Osteoblast (primary cell): ENCODE measurements at places on chromosomes 13 and 19.
A peak's percentile ranks its signal among the peaks of the same experiment; 100 is the strongest.

GRCh38 chr19:10815007-10815536 lies 20.9 kb downstream of the TMED1 start:
- DNase-seq, result no peak

GRCh38 chr13:85525411-85525810 lies 273.8 kb downstream of the SLITRK6 start:
- DNase-seq, result no peak

DNA sequence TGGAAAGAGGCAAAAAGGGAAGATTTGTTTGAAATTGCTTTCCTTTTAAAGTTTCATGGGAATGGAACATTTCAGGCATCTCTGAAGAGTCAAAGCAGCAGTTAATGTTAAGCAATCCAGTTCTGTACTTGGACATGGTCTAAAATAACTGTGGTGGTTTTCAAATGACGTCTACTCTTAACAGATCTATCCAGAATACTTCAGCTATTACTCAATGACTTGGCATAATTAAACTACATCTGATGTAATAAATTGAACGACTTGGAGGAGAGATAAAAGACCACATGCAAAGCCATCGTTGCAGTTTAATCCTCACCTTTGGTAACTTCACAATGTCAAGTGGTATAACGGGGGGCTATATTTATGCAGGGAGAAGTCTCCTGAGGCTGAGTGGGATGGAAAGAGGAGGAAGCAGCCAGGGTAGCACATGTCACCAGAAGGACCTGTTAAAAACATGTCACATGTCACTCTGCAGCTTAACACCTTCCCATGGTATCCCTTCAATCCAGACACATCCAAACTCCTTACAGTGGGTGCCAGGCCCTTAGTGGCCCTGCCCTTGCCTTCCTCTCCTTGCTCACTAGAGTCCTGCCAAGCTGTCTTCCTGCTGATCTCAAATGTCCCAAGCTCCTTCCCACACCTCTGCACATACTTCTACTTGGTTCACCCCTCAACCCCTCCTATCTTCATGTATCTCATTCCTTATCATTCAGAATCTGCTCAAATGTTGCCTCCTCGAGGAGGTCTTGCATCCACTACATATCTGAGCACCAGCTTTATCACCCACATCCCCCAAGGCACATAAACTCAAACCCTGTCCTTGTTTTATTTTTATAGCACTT lies 327.8 kb downstream of the SUCLA2 start:
- DNase-seq, result peak; percentile 30

GRCh38 chr19:20357921-20358320 lies 190.9 kb downstream of the ZNF486 start:
- DNase-seq, result no peak

DNA sequence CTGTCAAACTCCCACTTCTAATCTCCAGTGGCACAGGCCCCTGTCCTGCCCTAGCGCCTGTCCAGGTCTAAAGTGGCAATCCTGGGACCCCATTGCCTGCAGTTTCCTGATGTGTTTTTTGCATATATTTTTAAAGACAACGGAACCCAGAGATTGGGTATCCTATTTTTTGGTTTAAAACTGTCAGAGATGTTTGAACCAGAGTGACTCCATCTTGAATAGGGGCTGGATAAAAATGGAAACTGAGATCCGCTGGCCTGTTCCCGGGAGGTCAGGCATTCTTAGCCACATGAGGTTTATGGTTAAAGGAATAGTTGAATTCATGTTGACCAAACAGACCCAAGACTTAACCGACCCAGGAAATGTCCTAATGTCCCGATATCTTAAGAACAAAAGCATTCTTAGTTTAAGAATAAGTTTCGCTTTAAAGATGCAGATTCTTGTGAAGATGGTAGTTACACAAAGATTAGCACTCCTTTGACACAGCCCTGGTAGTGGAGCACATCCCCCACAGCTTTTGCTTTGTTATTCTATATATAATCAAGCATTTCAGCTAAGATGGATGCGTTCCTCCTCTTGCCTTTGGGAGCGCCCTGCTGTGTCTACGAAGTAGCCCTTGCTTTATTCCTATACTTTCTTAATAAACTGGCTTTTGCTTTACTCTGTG lies 332.1 kb downstream of the UQCRFS1 start:
- no peak for DNase-seq

DNA sequence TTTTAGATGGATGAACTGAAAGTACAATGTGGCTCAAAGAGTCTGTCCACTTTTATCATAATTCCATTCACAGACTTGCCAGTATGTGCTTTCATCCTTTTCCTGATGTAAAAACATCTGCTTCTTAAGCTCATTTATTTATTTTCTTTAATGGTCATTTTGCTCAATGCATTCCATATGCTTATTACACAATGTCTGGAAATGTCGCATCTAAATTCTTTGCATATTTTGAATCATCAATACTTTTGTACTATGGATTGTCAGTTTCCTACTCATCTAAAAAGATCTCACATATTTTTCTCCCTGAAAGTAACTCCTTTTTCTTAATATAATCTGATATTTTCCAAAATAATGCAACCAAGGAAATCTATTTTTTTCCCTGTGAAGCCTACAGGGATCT lies 1315.8 kb downstream of the EFNB2 start:
- no peak for DNase-seq

DNA sequence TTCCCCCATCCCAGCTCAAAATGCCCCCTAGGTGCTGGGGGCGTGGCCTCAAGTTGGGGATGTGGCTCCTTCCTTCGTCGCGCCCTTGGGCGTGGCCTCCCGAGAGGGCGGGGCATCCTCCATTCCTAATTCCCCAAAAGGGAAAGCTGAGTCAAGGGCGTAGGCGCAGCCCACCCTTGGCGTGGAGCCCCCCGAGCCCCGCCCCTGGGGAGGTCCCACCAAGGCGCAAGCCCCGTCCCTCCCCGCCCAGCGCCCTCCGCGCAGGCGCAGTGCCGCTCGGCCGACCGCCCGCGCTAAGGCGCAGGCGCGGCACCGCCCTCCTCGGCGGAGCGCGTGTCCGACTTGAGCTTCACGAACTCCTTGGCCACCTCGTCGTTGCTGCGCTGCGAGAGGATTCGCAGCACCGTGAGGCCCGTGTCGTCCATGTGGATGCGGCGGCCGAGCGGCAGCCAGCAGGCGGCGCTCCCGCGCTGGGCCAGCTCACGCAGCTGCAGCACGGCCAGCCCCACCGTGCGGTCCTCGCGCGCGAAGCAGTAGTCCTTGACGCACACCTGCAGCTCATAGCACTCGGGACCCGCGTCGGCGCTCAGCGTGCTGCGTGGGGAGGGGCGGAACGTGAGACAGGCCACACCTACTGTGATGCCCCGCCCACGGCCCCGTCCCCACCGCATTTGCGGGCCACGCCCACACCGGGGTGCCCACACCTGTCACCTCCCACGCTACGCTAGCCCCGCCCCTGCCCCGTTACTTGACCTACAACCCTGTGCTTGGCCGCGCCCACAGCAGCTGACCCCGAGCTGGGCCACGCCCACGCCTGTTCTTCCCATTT lies 50.5 kb downstream of the COLGALT1 start:
- peak; percentile 97 for DNase-seq

- peak; percentile 97 for DNase-seq
Measured at GRCh38 chr19:49691243-49692146, 579 bp downstream of the CPT1C start.

GRCh38 chr13:76597868-76598267 lies 288.3 kb downstream of the KCTD12 start:
- no peak for DNase-seq

- no peak for DNase-seq
Measured at GRCh38 chr13:61040181-61040580, 375.5 kb downstream of the PCDH20 start.

- DNase-seq, result peak; percentile 59
Measured at GRCh38 chr19:55590109-55590508, 9.2 kb downstream of the FIZ1 start.

DNA sequence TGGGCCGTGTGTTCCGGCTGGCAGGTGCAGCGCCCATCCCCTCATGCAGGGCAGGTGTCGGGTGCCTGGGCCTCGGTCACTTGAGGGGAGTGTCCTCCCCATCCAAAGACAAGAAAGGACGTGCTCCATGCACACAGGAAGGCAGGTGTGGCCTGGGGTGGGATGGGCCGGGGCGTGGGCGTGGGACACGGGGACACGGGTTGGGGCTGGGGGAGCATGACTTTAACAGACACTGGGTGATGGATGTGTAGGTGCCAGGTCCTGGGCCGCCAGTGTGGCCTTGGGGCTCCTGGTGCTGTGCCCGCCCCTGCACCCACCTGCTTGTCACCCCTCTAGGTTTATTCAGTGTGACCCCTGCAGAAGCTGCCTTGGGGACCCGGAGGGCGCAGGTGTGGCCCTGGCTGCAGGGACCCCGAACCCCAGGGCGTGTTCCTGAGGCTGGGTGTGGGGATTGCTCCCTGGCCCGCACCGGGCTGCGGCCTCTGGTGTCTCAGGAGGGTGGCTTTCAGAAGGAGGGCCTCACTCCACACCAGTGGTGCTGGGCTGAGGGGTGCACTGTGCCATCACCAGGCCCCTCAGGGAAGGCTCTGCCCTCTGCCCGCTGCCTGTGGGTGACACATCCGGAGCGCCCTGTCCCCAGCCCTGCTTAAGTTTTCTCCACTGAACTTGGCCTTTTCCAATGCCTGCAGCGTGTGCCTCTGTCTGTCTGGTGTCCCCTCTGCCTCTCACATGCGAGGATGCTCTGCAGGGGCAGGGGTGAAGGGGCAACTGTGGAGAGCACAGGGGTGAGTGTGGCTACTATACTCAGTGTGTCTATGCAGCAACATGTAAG lies 5.2 kb downstream of the TMEM255B start:
- DNase-seq, result peak; percentile 69

DNA sequence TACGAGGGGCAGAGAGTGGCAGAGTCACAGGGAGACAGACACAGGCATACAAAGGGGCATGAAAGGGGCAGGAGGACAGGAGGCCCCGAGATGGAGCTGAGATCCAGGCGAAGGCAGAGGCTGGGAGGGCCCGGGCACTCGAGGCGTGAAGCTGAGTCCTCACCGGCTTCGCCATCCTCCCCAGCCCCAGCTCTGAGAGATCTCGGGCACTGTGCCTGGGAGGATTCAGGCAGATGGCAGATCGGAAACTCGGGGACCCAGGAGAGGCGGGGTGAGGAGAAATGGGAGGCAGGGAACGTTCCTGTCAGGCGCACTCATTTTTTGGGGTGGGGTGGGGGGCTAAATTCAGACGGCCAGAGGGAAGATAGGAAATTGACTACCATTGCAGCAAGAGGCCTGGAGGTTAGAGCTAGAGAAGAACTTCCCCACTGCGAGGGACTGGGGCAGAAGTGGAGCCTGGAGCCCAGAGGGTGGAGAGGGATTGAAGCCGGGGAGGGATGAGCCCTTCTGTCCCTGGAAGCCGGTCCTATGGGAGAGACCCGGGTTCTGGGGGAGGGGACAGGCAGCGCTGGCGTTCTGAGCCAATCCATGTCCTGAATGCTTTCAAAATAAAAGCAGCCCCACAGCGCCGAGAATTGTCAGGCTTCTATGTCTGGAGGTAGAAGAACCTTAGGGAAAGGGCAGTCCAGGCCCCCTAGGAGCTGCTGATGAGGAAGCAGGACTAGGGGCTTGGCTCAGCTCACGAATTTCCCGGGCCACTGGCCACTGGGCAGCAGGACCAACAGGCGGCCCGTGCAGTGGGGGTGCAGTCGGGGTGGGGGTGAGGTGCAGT lies 12.6 kb downstream of the LRRC4B start:
- peak; percentile 80 for DNase-seq

- peak; percentile 38 for DNase-seq
Measured at GRCh38 chr13:98997738-98998641, 20.1 kb upstream of the DOCK9 start.

DNA sequence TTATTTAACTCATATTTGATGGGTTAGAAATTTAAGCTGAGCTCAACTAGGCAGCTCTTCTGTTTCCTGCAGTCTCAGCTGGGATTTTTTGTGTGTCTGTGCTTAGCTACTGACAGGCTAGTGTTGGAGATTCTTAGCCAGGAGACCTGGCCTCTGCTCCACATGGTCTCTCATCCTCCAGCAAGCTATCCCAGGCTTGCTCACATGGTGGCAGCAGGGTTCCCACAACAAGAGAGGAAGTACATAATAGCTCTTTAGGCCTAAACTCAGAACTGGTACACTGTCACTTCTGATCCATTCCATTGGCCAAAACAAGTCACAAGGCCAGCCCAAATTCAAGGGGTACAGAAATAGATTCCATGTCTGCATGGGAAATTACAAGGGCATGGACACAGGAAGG lies 406.2 kb downstream of the SUCLA2 start:
- no peak for DNase-seq

GRCh38 chr13:30607908-30608307 lies 9.8 kb upstream of the USPL1 start:
- DNase-seq, result no peak

DNA sequence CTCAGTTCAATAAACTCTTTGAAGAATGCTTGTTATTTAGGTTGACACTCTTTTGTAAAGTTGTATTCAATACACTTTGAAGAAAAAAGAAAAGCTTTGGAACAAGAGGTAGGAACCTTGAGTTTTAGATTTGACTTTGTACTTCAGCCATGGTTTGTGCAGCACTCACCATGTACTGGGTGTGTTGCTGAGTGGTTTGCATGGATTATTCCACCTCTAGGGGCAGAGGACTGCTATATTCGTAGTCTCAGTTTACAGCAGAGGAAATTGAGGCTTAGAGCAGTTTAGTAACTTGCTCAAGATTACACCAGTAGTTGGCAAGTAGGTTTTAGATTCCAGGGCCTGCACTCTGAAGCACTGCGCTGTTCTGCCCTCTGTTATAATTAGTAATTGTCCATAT lies 68.8 kb downstream of the DNAJC3 start:
- DNase-seq, result no peak

- no peak for DNase-seq
Measured at GRCh38 chr19:53844849-53845246, 20.7 kb upstream of the NLRP12 start.

- no peak for DNase-seq
Measured at GRCh38 chr13:53060840-53061490, 32.4 kb downstream of the OLFM4 start.

GRCh38 chr13:50544211-50544610 lies 299.3 kb downstream of the DLEU7 start:
- DNase-seq, result no peak

GRCh38 chr19:23415561-23416191 lies 20.4 kb upstream of the ZNF91 start:
- DNase-seq, result peak; percentile 68

DNA sequence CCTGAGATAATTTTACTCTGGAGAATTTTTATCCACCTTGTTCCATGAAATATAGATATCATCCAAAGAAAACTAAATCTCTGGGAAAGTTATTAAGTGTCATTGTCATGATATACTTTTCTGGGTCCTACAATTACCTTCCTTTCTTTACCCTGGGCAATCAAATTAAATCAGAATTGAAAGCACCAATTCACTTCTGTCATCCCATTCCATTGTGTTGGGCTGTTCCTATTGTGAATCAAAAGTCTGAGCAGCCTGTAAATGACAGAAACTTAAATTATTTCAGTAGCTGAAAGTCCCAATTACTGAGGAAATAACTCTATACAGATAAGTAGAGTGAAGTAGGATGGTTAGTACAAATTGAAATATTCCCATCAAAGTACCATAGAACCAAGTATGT lies 1284.2 kb downstream of the EFNB2 start:
- no peak for DNase-seq
